ENCODE measurements at places on chromosomes 7 and 10. TPM values are rescaled to one million over a fixed set of nuclear protein-coding genes. Genes with fewer than 3 reads are reported as not detected.

Gene HYAL4
- polyA plus RNA-seq, result not detected

Gene FAM25A
- not detected for polyA plus RNA-seq

Gene VIPR2
- polyA plus RNA-seq, result 10.9 TPM

Gene TAS2R5
- polyA plus RNA-seq, result 6.2 TPM

Gene BPGM
- polyA plus RNA-seq, result 9.7 TPM

Gene SEMA3E
- polyA plus RNA-seq, result 1.3 TPM

Gene CRTAC1
- polyA plus RNA-seq, result 1.2 TPM

Gene GOLGA7B
- polyA plus RNA-seq, result 0.02 TPM

Gene FHIP2A
- 4.5 TPM for polyA plus RNA-seq

Gene GBX1
- polyA plus RNA-seq, result not detected

Gene ELAPOR2
- polyA plus RNA-seq, result 11.2 TPM

Gene ZNF655
- 27.1 TPM for polyA plus RNA-seq

Gene PPP1R17
- polyA plus RNA-seq, result 1.5 TPM

Gene CLIP2
- 8.3 TPM for polyA plus RNA-seq

Gene PPA1
- 43.7 TPM for polyA plus RNA-seq

Gene PPP1R3C
- 1.3 TPM for polyA plus RNA-seq

All from H1 (cell line).